AG20443 (cell line): ENCODE measurements at places on chromosomes 6 and 20.
A peak's percentile ranks its signal among the peaks of the same experiment; 100 is the strongest.

DNA sequence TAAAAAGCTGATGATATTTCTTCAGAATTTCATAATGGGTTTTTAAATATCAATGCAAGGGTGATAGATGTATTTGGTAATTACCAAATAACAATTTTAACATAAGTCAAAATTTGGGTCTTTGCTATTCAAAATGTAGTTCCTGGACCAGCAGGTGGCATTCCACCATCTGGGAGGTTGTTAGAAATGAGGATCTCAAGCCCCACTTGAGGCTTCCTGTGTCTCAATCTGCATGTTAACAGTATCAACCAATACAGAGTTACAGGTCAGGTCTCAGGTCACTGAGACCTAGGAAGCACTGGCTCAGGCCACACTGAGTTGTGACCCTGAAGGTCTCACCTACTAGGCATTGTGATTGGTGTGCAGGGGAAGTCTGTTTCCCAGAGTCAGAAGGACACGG lies 57.2 kb upstream of the MTRF1L start:
- no peak for DNase-seq

- peak; percentile 43 for DNase-seq
Observed at GRCh38 chr6:145028144-145028818, 707.0 kb downstream of the EPM2A start.

DNA sequence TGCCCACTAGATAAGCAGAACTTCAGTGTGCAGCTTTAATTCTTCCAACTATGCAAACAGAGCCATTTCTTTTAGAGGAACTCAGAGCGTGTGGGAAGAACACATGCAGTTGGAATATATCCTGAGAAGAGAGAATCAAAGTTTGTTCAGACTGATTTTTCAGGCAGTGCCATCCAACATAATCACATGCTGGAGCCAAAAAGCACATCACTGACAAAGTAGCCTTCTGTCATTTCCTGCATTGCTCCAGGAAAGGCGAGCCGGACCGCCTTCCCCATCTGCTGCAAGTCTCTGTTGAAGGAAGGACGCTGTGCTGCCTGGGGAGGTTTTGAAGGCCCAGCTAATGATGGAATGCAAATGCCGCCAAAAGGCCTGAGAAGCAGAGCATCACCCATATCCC lies 98.4 kb downstream of the DOK5 start:
- no peak for DNase-seq

GRCh38 chr6:142088858-142089216 lies 43.9 kb upstream of the GJE1 start:
- DNase-seq, result peak; percentile 75

GRCh38 chr6:170404697-170405096 lies 98.1 kb downstream of the FAM120B start:
- DNase-seq, result no peak

DNA sequence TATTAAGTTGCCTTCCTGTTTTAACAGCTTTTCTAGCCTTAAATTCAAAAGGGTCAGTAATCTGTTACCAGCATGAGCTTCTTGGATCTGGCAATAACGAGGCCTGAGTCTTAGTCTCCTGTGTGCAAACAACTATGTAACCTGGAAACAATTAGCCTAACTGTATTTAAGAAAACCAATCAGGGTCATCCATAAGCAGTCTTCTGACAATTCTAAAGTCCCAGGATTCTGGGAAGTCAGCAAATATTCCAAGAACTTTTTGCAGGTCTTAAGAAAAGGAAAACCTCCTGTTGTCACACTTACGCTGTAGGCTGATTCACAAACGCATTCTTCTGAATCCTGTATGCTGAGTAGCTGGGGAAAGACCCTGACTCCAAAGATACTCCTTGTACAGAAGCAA lies 90.4 kb downstream of the COL12A1 start:
- no peak for DNase-seq
